ENCODE measurements at places on chromosomes 6 and 20.

DNA sequence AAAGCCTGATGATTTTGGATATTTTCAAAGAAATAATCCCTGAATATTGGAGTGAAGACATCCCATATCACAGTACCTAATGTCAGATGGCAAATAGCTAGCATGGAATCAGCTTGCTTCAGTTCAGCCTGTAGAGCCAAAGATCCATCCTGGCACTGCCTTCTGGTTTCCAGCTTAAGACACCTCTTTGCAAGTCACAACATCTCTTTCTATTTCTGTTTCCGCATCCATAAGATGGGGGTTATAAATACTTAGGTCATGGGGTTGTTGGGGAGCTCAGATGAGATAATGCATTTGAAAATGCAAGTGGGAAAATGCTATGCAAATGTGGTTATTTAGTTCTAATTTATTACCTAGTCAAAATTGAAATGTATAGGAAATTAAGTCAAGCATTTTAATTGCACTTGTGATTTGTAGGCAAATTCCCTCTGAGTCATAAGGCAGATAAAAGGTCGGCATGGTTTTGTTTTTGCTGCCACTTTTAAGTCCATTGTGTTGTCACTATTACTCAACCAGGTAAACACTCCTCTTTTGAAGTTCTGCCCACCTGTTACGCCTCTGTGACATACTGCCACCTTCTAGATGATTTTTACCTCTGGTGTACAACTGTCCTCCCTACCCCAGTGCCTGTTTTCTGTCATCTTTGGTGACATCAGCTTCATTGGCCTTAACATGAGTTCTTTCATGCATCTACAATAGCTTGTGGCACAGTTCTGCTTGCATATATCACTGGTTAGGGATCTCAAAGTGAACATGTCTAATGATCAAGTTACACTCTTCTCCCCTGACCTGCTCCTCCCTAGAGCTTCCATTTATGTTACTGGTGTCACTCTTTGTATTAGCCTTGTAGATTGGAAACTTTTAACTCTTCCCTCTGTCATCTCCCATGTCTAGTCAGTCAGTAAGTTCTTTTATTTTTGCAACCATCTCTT, 96.6 kb downstream of the CDKAL1 start:
- peak; percentile 90 for DNase-seq

DNA sequence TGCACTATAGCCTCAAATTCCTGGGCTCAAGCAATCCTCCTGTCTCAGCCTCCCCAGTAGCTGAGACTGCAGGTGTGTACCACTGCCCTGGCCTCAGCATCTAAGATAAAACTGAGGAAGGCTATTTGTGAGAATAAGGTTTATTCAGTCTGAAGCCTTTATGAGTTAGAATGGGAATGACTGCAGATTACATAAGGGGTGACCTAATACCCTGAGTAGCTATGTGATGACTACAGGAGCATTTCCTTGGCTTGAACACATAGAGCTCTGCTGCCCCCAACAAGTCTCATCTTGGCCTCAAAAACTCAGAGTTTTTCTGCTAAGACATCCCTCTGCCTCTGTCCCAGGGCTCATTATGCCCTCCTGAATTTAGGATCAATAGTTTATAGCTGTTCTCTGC, 7.6 kb downstream of the GSS start:
- no peak for DNase-seq

GRCh38 chr6:6417475-6417874, 97.0 kb upstream of the F13A1 start:
- peak; percentile 38 for DNase-seq

DNA sequence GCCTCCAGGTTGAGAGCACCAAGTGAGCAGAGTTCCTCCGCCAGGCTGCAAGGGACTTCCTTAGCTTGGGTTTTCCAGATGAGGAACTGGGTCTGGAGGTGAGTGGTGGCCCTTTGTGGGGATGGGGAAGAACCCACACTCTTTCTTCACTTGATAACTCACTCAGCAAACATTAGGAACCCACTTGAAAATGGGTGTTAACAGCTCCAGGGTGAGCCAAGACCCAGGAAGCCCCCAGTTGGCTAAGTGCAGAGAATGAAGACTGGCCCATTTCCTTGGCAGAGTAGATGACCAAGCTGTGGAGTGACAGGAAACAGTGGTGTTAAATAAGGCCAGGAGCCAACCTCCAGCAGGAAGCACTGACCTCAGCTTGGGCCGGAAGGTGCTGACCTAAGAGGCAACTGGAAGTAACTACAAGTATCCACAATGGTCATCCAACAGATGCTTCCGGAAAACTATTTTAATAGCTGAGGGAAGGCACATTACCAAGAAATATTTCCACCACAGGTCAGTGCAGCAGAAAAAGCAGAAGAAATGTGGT, 22.7 kb downstream of the MRPL14 start:
- DNase-seq: no peak

DNA sequence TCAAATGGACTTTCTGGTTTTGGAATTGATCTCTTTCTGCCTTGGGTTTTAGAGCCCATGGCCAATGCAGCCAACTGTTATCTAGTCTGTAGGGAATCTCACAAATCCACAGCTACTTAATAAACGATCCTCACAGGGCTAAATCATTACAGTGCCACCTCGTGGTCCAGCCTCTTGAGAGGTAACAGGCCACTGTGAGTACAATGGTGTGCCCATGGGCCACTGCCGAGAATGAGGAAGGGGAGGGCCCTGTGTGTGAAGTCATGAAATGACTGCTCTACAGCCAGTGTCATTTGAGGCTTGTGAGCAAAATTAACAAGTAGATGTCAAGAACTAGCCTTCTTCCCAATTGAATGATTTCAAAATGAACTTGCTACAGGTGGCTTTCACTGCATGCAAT, 54.3 kb upstream of the GMPR start:
- DNase-seq: peak; percentile 67

- DNase-seq: no peak
These were observed 27.5 kb upstream of the RPS6KA2 start for GRCh38 chr6:166654573-166654972.

DNA sequence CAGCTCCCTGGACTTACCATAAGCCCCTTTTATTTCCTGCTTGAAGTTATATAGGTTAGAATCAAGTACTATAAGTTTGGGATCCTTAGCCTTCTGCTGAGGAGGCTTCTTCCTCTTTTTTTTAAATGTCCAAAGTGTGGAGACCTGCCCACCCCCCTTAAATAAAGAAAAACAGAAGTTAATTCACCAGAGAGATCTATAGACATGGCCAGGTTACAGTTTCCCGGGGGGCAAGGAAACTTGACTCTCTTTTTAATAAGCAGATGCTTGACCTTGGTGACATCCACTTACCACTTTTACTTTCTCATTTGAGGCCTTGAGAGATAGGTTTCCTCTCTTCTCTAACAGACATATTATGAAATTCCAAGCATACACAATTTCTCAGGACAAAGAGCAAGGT, 88.3 kb downstream of the BMP2 start:
- no peak for DNase-seq

DNA sequence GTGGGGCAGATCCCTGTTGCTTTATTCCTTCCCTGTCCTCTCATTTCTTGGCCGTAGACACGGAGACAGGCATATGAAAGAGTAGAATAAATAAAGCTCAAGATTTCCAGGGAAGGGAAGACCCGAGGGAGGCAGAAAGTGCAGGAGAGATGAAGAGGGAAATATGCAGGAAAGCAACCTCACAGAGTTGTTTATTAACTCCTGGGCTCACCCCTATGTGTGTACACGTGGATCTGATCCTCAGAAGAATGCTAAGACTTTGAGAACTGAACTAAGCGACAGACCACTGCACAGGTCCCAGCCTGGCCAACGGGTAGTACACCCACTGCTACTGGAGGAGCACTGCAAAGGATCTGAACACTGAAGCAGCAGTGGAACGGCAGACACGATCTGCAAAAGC, 156.2 kb downstream of the KIF16B start:
- DNase-seq: no peak

DNA sequence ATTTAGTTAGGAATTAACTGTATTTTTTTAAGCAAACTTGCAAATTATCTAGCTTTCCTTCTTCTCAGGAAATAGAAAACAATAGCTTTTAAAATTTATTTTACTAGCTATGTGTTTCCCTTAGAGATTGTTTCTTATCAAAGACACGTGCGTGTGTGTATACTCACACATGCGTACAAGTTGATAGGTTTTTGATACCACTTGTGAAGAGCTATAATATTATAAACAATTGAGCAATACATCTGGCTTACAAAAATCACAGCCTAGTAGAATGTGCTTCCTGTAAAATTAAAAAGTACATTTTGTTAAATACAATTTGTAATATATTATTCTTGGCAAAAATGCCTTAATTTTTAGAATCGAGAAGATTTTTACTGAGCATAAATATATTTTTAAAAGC, 33.9 kb downstream of the COL12A1 start:
- no peak for DNase-seq

DNA sequence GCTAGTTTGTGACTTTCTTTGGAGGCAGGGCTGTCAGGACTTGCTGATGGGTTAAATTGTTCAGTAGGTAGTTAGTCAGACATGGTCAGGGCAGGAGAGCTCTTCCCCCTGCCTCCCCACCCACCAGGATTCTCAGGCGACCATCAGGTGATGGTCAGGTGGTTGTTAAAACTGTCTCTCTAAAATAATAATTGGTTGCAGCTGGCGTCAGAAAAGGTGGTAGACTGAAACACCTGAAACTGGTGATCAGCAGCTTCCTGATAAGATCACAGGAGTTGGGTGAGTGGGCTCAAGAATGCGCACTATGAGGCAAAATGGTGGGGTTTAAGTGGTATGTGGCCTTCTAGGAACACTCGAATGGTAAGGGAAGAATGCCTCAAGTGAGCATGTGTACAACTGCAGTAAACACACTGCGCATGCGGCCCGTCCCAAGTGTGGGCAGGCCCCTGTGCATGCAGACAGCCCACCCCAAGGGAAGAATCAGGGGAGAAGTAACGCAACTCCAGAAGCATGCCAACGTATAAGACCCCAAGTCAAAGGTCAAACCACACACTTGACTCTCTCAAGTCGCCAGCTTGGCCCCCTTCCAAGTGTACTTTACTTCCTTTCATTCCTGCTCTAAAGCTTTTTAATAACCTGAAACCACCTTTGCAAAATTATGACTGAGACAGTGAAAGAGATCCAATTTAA, 7.9 kb upstream of the BLCAP start:
- no peak for DNase-seq

GRCh38 chr6:15773806-15774410, 111.1 kb upstream of the DTNBP1 start:
- DNase-seq: no peak

- DNase-seq: no peak
These were observed 921.9 kb upstream of the EYS start for GRCh38 chr6:66628917-66629316.

- no peak for DNase-seq
These were observed 119.9 kb upstream of the PRND start for GRCh38 chr20:4601630-4602296.

DNA sequence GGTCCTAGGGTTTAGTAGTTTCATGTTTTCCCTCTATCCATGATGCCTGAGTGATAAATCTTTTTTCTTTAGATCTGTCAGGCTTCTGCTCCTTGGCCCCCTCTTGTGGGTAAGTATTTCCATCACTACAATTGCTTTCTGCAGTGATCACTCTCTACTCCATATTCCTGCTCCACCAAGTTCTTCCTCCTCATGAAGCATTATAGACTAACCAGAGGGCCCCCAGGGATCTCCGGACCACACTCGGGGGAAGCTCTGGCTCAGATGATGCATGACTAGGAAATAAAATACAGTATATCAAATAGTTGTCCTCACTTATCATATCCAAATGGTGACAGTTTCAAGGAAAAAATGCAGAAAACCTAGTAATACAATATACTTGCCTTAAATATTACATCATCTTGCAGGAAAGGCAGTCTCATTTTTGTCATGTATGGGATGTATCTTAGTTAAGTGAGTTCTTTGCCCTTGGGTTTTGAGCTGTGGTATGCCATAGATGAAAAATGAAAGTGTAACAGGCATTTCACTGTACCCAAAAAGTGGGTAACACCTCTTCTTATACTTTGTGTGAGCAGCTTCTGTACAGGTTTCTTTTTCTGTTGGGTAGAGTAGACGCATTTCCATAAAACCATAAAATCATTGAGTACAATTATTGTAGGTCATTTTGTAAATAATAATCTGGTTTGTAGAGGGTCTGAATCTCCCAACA, 200.9 kb upstream of the EYA4 start:
- DNase-seq: no peak

Measured in NCI-H748 treated with DMSO at 0.1 percent for 48 hours (cell line).